Foreskin keratinocyte (primary cell): ENCODE measurements at places on chromosomes 1 and 21. TPM values are rescaled to one million over a fixed set of nuclear protein-coding genes. Genes with fewer than 3 reads are reported as not detected.
A peak's percentile ranks its signal among the peaks of the same experiment; 100 is the strongest.

- no peak for DNase-seq
Observed at GRCh38 chr1:15287035-15287979, 40.3 kb downstream of the FHAD1 start.

DNA sequence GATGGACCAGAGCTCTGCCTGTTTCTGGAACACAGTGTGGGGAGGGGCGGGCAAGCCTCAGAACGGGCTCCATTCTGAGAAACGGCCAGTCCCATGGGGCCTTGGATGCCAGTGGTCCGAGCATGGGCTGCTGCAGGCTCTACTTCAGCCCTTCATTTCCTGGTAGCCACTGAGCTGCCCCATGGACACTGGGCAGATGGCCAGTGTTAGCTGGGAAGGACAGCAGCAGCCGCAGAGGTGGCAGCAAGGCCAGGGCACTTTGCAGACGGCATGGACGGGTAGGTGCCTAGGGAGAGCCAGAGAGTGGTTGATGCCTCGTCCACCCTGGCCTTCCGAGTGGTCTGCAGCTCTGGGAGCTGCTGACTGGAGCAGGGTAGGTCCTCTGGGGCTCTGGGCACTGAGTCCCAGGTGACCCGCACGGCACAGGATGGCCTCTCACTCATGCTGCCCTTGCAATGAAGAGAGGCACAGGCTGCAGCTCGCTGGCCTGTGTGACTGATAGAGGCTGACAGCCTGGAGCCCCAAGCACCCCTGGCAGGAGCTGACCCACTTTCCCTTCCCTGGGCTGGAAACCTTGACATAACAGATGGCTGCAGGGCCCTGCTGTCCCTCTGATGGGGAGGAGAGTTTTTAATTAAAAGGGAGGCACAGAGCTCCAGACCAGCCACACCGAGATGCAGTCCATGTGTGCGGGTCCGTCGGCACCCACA, 87.7 kb upstream of the COL6A1 start:
- no peak for DNase-seq

DNA sequence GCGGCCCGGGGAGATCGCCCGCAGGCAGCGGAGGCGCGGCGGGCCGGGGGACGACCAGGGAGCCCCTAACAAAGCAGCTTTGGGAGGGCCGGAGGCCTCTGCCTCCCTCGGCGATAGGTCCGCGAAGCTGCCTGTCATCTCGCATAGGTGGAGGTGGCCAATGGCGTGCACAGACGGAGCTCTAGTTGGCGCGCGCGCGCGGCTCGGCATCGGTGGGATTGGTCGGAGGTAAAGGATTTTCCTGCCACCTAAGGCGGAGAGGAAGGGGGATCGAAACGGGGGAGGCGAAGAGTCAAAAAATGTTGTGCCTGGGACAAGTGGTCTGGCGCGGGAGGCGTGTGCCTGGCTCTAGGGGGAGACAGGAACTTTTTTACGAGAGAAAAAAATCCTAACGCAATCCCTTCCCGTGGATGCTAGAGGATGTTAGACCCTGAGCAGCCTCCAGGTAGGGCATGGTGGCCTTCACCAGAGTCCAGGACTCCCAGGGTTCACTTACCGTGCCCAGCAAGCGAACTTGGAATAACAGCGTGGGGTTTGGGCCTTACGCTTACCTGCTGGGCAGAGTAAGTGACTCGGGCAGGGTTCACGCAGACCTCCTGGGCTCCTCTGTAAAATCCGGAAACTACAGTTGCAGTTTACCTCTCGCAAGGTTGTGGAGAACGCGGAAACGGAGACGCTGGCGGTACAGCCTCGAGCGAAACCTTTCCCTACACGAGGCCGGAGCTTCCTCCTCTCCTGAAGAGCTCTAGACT, 99.9 kb upstream of the SOD1 start:
- DNase-seq, result peak; percentile 84

GRCh38 chr21:39153373-39153772, 29.9 kb downstream of the PSMG1 start:
- DNase-seq, result no peak

- no peak for DNase-seq
Observed at GRCh38 chr1:115643666-115644065, 1.9 kb downstream of the VANGL1 start.

GRCh38 chr1:58732087-58732775, 32.4 kb upstream of the MYSM1 start:
- no peak for DNase-seq

DNA sequence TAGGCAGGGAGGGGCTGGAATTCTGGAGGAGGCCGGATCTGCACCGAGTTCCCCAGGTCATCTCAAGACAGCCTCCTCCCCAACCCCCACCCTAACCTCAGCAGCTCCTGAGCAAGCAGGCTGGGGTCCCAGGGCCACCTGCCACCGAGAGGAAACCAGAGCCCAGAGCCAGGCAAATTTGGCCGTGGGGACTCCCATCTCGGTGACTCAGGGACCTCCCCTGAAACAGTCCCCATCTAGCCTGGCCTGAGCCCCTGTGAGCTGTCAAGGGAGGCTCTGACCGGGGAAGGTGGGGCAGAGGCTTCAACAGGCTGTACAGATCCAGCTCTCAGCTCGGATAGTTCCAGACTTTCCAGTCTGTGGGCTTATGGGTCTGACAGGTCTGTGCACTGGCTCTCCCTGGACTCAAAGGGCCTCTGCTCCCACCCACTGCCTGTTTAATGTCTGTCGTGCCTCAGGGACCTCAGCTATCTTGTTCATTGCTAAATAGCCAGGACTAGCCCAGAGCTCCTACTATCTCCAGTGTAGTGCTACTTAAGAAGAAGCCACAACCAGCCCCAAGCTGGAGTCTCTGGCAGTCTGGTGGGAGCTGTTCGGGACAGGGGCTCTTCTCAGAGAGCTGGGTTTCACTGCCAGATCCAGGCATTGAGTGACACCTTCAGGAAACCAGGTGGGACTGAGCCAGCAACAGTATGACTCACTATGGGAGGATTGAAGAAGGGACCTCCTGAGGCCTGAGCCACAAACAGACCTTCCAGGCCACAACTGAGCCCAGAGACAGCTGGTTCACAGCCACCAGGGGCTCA, 25.6 kb downstream of the MATN1 start:
- peak; percentile 28 for DNase-seq

DNA sequence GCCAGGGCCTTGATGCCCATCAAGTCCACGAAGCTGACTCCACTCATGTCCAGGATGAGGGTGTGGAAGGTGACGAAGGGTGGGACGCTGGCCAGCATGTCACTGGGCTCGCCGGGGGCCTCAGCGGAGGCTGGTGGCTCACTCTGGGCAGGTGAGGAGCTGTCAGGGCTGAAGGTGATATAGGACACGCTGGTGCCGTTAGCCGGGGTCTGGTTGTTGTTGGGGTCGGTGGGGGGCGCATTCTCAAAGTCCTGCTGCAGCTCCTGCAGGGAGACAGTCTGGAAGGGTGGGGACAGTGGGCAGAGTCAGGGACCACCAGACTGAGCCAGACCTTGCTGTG, 21.7 kb downstream of the SLC26A9 start:
- no peak for DNase-seq

DNA sequence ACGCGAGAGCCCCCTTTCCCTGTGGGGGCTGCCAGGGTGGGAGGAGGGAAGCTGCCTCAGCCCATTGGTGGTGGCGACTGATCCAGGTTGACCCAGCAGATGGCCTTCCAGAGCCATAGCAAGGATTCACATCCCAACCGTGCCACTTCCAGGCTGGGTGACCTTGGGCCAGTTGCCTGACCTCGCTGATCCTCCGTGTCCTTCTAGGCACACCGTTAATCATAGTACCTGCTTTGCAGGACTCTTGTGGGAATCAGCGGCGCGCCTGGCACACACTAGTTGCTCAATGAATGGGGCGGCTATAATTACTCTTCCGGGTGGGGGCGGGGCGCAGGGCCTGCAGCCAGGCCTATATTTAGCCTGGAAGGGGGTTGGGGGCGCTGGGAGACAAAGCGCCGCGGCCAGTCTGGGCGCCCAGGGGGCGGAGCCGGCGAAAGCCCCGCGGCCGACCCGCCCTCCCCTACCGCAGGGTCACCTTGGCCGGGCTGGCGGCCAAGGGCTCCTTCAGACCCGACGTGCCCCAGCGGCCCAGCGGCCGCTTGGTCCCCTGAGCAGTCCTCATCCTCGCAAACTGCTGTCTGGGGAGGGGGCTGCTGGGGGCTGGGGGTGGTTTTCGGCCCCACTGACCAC, 5.1 kb downstream of the HSPB7 start:
- DNase-seq, result peak; percentile 37

GRCh38 chr1:46520063-46520911, 30.7 kb downstream of the DMBX1 start:
- DNase-seq, result no peak

DNA sequence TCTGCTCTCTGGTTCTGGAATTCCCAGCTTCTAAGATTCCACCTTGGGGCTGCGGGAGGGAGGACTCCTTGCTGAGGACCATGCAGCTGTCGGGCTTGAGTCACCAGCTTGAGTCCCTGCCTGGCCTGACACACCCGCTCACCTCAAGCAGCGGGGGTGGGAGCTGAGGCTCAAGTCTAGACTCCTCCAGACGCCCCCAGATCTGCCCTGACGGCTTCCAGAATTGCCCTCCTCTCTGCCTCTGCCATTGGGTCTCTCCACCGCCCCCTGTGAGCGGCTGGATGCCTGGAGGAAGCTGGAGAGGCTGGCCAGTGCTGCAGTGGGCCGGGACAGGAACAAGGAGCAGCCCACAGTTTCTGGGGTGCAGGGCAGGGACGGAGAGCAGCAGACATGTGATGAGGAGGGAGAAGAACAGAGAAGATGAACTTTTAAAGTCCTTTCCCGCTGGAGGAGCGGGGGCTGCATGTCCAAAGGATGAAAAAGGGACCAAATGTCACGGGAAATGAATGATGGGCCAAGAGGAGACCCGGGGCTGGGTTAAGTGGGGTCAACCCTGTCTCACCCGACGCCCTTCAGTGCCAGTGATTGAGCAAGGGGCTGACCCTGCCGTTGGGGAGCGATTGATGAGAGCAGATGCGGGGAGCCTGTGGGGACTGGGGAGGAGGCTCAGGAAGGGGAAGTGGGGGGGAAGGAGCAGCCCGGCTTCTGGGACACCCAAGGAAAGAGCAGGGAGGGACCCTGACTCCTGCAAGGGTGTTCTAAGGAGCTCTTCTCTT, 13.5 kb downstream of the CRABP2 start:
- peak; percentile 61 for DNase-seq

DNA sequence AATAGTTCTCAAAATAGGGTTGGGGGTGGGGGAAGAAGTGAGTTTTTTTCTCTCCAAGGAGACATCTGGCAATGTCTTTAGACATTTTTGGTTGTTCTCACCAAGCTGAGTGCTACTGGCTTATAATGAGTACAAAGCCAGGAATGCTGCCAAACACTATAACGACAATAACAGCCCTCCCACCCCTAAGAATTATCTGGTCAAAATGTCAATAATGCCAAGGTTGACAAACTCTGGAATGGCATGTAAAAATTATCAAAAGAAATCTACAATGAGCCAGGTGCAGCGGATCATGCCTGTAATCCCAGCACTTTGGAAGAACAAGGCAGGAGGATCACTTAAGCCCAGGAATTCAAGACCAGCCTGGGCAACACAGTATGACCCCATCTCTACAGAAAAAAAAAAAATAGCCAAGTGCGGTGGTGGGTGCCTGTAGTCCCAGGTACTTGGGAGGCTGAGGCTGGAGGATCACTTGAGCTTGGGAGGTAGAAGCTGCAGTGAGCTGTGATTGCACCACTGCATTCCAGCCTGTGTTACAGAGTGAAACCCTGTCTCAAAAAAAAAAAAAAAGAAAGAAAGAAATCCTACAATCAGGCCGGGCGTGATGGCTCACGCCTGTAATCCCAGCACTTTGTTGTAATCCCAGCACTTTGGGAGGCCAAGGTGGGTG, 2.5 kb downstream of the ATP5PF start:
- DNase-seq, result peak; percentile 10

DNA sequence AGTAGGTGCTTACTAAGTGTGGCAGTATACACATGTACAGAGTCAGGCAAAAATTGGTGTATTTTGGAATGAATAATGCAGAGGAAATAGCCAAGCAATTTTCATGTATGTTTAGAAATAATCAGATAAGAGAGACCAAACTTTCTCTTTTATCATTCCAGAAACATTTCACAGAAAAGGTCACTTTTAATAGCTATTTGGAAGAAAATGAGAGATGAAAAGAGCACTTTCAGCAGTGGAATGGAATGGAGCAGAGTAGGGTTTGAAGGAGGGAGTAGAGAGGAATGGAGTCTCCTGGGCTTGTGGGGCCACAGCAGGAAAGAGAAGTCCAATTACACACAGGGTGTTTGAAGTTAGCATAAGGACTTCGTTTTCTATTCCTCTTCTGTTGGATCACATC, 48.8 kb upstream of the GJA5 start:
- DNase-seq, result no peak

GRCh38 chr1:12622506-12622905, 4.5 kb upstream of the DHRS3 start:
- DNase-seq, result no peak

GRCh38 chr1:162016631-162017030, 7.0 kb downstream of the OLFML2B start:
- DNase-seq, result peak; percentile 75

DNA sequence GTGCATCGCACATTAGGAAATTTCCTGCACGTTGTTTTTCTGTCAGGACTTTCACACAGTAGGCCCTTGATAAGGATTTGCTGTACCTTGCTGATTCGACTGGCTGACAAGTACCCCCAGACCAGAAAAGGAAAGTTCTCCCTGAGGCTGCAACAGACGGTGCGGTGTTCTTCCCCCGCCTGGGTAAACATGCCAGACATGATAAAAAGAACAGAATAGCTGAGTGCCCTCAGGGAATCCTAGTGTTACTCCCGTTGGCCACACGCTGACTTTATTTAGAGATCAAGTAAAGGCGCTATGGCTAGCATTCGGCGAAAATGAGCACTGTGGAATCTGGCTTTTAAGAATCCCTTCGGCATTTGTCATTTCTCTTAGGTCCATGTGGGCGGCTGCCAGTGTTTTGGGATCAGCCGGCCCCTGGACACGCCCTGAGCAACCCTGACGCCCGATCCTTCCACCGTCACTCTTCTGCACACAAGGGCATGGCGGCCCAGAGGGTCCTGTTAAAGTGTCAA, 607.7 kb downstream of the KIF26B start:
- no peak for DNase-seq

- no peak for DNase-seq
Observed at GRCh38 chr1:23804183-23804835, 3.8 kb upstream of the GALE start.

The HRNR gene
- total RNA-seq, result not detected in 2 replicates

The AGMAT gene
- 1.1 TPM in 2 replicates for total RNA-seq

The REN gene
- total RNA-seq, result not detected in 2 replicates

The CTTNBP2NL gene
- 23.7 and 23.8 TPM in 2 replicates for total RNA-seq

The CELA3A gene
- total RNA-seq, result not detected in 2 replicates

The LCE3E gene
- total RNA-seq, result 2.0 and 2.8 TPM in 2 replicates

The VHLL gene
- total RNA-seq, result not detected in 2 replicates

The MARK1 gene
- 13.4 and 16.2 TPM in 2 replicates for total RNA-seq

The KIF14 gene
- 19.1 and 24.9 TPM in 2 replicates for total RNA-seq

The SLC2A5 gene
- 0.11 and 0.14 TPM in 2 replicates for total RNA-seq

The PTPN14 gene
- 47.6 and 48.2 TPM in 2 replicates for total RNA-seq

The CHIA gene
- total RNA-seq, result not detected in 2 replicates

The ADORA3 gene
- not detected in 2 replicates for total RNA-seq
